DND-41 (cell line): ENCODE measurements at places on chromosomes 11 and 22.

DNA sequence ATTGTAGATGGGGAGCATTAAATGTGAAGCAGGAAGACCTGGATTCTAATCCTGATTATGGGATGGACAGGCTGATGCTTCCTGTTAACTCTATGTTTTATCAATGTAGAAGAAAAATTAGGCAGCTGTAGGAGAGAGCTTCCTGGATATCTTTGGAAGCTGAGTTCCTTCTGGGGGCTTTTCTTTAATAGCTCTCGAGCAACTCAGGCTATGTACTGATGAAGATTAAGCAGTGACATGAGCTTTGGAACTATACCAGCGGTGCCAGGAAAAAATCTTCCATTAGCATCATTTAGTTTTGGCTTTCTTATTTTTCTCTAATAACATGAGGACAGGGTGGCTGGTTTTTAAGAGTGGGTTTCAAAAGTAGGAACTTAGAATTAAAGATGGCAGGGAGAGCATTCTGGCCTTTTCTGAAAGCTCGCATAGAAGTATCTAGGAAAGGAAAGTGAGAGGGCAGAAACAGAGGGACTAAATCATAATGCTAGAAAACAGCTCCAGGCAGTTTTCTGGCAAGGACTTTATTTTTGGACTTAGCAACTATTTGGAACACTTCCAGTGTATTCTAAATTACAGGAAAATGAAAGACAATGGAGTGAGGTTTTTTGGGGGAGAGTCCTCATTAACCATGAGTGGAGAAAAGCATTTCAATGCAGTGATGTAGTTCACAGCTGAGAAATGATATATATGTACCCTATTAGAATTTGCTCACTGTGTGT, 69.2 kb upstream of the RRM1 start:
- no peak for DNase-seq

GRCh38 chr11:60964801-60965200, 6.7 kb upstream of the CD6 start:
- no peak for DNase-seq

DNA sequence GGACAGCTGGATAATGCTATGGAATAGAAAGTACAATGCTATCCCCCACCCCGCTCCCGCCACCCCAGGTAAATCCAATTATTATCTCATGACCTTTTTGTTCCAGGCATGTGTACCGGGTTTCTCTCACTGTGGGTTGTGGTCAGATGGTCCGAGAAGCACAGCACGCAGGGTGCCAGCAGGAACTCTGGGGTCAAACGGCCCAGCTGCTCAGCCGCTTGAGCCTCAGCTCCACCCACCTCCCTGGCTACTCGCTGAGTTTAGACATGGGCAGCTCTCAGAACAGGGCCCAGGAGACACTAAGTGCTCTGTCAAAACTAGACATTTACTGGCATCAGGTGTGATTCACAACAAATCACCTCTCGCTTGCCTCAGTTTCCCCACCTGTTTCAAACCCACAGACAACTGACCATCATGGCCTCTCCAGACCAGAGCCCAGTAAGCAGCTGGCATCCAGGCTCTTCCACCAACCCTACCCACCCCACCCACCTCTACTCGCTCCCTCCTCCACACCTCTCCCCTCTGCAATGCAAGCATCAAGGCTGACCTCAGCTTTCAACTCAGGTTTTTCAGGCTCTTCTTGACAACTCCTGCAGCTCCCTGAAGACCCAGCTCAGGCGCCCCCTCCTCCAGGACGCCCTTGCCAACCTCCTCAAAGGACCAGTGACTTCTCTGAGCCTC, 13.0 kb upstream of the MFNG start:
- no peak for DNase-seq

GRCh38 chr11:126791446-126791845, 209.1 kb downstream of the KIRREL3 start:
- no peak for DNase-seq
